ENCODE measurements at places on chromosomes 7 and 10.

DNA sequence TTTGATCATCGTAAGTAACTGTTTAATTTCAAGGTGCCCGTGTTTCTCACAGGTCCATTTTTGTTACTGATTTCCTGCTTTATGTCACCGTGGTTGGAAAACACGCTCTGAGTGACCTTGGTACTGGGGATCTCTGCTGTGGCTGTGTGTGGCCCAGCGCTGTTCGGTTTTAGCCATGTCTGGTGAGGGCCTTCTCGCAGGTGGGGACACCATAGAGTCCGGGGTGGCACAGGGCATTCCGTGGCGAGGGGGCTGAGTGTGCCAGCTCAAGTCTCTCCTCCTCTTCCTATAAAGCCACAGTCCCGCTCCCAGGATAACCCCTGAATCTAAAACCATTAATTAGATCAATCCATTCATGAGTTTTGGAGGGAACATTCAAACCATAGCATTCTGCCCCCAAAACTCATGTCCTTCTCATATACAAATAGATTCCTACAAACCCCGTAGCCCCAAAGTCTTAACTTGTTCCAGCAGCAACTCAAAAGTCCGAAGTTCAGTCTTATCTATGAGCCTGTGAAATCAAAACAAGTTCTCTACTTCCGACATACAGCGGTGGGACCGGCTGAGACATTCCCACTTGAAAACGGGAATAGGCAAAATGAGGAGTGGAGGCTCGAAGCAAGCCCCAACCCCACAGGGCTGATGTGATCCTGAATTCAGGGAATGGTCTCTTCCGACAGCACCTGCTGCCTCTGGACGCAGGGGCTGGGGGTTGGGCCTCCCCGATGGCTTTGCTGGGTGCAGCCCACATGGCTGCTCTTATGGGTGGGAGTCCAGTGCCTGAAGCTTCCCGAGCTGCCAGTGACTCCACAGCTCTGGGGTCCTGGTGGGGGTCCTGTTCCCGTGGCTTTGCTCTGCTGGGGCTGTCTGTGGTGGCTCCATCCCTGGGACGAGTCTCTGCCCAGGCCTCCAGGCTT, 55.0 kb upstream of the NKX6-2 start:
- no peak for DNase-seq

GRCh38 chr10:128686630-128687278, 560.5 kb upstream of the MKI67 start:
- DNase-seq = no peak

GRCh38 chr7:100191775-100192174, 14.1 kb downstream of the STAG3 start:
- DNase-seq = no peak

DNA sequence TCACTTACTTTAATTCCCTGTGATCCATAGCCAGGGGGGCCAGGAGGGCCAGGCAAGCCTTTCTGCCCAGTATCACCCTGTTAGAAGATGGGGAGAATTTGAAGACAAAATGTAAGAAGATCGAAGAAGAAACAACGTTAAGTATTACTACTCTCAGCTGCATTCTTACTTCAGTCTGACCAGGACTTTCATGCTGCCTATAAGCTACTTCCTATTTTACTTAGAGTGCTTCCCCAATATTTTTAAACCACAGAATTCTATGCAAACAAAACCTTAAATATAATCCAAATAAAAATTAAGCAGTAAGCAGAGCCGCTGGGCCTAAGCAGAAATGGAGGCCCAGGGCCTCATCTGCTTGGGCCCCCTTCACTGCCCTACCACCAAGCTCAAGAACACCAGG, 117.8 kb downstream of the COL28A1 start:
- DNase-seq = no peak

DNA sequence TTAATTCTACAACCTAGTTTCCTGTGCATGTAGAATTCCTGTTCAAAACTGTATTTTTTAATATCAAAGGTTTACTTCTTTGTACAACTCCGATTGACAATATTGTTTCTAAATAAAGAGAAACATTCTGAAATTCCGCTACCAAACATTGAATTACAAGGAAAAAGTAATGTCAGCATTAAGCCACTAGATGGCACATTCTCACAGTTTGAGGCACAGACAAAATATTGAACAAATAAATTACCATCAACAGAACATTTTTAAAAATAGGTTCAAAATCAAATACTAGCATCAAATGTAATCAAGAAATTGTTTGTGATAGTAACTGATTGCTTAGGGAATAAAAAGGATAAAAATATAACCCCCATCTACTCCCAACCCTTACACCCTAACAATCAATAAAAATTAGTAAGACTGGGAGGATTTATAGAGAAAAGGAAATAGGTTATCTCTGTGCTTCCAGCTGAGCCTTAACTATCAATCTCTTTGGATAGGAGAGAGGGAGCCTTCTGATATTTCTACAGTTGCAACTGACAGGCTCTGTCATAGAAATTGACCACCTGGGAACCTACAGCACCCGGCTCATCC, 86.6 kb upstream of the C7orf33 start:
- peak; percentile 55 for DNase-seq

All from CD4-positive, CD25-positive, alpha-beta regulatory T cell (primary cell).